Activated CD4-positive, alpha-beta T cell treated with anti-CD3 and anti-CD28 coated beads for 36 hours (primary cell): ENCODE measurements at places on chromosomes 11 and 22. TPM values are rescaled to one million over a fixed set of nuclear protein-coding genes. Genes with fewer than 3 reads are reported as not detected.

Gene OR51B4
- total RNA-seq: not detected

DNA sequence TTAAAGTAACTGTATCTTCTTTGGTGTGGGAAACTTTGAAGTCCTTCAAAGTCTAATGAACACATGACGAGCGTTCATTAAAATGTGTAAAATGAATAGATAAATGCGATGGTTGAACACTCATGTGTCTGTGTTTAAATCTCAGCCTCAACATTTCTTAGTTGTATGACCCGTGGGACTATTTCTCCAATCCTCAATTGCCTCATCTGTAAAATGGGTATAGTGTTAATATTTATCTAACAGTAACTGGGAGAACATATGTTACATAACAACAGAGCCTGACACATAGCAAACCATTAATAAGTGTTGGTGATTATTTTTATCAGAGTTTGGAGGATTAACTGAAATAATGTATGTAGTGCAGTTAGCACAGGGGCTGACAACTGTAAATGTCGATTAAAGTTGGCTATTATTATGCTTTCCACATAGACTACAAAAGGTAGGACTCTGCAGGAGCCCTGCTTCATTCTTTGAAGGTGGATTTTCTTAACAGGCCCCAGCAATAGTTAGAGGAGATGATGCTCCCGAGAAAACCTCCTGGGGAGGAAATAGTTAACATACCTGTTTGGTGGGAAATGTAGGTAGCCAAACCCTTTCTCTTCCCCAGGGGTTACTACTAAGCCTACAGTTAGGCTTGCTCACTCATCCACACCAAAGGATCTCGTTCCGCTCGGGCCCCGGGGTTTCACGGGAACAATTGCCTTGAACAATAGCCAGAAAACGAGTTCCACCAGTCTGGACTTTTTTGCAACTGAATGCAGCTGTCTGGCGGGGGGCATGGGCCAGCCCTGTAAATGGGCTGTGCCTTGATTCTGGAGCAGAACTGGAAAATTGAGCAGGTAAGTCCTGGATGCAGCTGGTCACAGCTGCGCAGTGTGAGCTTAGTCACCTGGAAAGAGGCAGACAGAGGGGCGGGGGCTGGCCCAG lies 133.4 kb downstream of the DBX1 start:
- H3K36me3 ChIP-seq: no peaks in the 10 kb centered on the region
- no peaks in the 10 kb centered on the region for H3K4me1 ChIP-seq
- H3K4me3 ChIP-seq: no peak overlapping the region

DNA sequence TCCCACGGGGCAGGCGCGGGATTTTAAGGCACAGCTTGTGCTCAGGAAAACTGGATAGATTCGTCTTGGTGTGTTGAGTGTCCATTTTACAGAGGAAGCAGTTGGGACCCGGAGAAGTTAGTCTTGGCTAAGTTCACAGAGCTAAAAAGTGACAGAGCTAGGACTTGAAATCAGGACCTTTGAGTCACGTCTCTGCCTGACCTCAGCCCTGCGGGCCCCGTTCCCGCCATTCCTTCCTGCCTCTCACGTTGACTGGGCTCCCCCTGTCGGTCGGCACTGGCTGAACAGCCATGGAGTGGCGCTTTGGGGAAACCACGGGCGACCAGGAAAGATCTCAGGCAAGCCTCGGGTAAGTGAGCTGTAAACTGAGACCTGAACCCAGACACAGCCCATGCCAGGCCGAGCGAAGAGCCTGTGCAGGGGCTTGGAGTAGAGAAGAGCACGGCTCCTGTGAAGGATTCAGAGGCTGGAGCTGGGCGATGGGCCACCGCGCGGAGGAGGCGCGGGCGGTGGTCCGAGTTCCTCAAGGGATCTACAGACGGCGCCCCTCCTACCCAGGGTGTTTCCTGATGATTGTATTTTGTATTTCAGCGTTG lies 54.1 kb downstream of the WNT11 start:
- H3K4me1 ChIP-seq: peaks cover 18% of the 10 kb centered on the region
- H3K4me3 ChIP-seq: peak overlapping the region; percentile 57
- peaks cover 16% of the 10 kb centered on the region for H3K27me3 ChIP-seq

- DNase-seq: no peak
- H3K36me3 ChIP-seq: peaks cover 22% of the 10 kb centered on the region
- H3K4me3 ChIP-seq: no peak overlapping the region
- H3K27ac ChIP-seq: no peak overlapping the region
Observed at GRCh38 chr11:75572744-75573143, 10.7 kb downstream of the SERPINH1 start.

DNA sequence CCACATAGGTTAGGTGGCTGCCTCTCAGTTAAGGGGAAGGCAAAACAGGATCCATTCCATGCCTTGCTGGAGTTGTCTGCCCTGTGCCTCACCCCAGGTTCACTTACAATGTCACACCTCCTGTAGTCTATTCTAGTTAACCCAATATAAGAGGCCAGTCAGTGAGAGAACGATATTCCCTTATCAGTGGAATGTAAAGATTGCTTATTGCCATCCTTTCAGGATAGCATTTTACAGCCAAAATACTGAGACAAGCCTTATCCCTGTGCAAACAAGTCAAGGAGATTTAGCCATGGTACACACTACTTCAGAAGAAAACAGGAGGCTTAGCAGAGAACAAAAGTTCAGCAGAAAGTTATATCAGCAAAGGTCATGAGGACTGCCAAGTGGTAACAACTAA lies 5.5 kb downstream of the CYP2R1 start:
- DNase-seq: no peak
- H3K4me3 ChIP-seq: no peak overlapping the region
- H3K4me1 ChIP-seq: peaks cover 45% of the 10 kb centered on the region
- H3K27ac ChIP-seq: no peak overlapping the region
- H3K36me3 ChIP-seq: peaks cover 20% of the 10 kb centered on the region

DNA sequence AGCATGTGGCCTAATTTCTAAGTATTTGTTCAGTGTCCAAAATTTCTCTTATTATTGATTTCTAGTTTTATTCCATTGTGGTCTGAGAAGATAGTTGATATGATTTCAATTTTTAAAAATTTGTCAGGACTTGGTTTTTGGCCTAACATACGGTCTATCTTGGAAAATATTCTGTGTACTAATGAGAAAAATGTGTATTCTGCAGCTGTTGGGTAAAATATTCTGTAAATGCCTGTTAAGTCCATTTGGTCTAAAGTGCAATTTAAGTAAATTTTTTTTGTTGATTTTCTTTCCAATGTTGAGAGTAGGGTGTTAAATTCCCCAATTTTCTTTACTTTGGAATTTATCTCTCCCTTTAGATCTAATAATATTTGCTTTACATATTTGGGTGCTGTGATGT lies 78.3 kb downstream of the TECTA start:
- peaks cover 13% of the 10 kb centered on the region for H3K36me3 ChIP-seq
- no peak for DNase-seq
- H3K4me3 ChIP-seq: no peak overlapping the region
- H3K27ac ChIP-seq: no peak overlapping the region
- peaks cover 2% of the 10 kb centered on the region for H3K27me3 ChIP-seq
- no peaks in the 10 kb centered on the region for H3K4me1 ChIP-seq

DNA sequence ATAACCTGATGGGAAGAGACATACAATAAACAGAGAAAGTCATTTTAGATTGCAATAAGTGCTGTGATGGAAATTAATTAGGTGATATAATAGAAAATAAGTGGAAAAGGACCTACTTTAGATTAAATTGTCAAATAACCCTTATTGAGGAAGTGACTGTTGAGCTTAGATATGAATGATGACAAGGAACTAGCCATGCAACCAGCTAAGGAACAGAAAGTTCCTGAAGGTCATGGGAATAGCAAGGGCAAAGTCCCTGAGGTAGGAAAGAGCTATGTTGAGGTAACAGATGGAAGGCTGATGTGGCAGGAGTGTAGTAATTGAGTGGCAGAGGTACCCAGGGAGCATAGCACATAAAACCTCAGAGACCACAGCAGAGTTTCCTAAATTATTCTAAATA lies 135.2 kb downstream of the WNT11 start:
- H3K4me1 ChIP-seq: peaks cover 5% of the 10 kb centered on the region
- H3K27me3 ChIP-seq: no peaks in the 10 kb centered on the region
- peaks cover 33% of the 10 kb centered on the region for H3K36me3 ChIP-seq
- H3K4me3 ChIP-seq: no peak overlapping the region
- no peak for DNase-seq

- H3K27me3 ChIP-seq: peaks cover 9% of the 10 kb centered on the region
- H3K36me3 ChIP-seq: no peaks in the 10 kb centered on the region
- DNase-seq: no peak
- H3K4me3 ChIP-seq: no peak overlapping the region
- H3K27ac ChIP-seq: no peak overlapping the region
Observed at GRCh38 chr22:29443861-29444792, 5.7 kb downstream of the RFPL1 start.

GRCh38 chr11:64717268-64717578 lies 5.8 kb downstream of the NRXN2 start:
- no peak overlapping the region for H3K27ac ChIP-seq
- no peak for DNase-seq
- no peak overlapping the region for H3K4me3 ChIP-seq
- peaks cover 59% of the 10 kb centered on the region for H3K27me3 ChIP-seq
- H3K36me3 ChIP-seq: no peaks in the 10 kb centered on the region
- H3K4me1 ChIP-seq: peaks cover 5% of the 10 kb centered on the region

DNA sequence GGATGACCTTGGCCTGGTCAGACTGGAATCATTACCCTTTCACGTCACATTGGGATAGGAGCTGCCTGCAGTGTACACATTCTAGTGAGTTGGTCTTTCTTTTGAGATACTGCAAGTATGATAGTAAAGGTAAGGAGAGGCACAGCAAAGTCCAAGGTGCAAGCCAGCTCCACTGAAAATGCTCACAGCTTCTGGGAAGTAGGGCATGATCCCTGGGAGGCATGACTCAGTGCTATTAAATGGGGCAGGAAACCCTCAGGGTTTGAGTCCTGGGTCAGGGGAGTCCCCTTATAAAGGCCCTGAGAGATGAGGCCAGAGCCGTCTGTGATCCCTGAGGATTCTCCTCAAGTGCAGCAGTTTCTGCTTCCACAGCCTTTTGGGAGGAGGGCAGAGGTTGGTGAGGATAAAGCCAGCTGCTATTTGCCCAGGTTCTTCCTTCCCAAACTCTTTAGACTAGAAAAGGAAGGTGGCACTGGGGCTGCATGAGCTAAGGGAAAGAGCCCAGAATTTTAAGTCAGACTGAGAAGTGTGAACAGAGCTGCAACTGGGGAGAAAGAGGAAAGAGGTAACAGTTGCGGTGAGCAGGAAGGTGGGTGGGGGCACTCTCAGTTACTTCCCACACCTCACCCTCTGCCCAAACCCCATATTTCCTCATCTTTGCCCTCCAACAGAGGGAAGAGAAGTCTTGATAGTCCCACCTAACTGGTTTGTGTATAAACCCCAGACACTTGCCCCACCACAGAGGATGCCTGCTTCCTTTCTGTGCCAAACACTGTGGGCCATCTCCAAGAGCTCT lies 14.4 kb upstream of the OR52K1 start:
- H3K27ac ChIP-seq: no peak overlapping the region
- H3K4me1 ChIP-seq: no peaks in the 10 kb centered on the region
- H3K4me3 ChIP-seq: no peak overlapping the region
- H3K36me3 ChIP-seq: no peaks in the 10 kb centered on the region
- H3K27me3 ChIP-seq: peaks cover 6% of the 10 kb centered on the region

- H3K4me3 ChIP-seq: no peak overlapping the region
- H3K4me1 ChIP-seq: no peaks in the 10 kb centered on the region
- DNase-seq: no peak
- peaks cover 5% of the 10 kb centered on the region for H3K27me3 ChIP-seq
Observed at GRCh38 chr11:83625336-83625735, 339.2 kb upstream of the CCDC90B start.

DNA sequence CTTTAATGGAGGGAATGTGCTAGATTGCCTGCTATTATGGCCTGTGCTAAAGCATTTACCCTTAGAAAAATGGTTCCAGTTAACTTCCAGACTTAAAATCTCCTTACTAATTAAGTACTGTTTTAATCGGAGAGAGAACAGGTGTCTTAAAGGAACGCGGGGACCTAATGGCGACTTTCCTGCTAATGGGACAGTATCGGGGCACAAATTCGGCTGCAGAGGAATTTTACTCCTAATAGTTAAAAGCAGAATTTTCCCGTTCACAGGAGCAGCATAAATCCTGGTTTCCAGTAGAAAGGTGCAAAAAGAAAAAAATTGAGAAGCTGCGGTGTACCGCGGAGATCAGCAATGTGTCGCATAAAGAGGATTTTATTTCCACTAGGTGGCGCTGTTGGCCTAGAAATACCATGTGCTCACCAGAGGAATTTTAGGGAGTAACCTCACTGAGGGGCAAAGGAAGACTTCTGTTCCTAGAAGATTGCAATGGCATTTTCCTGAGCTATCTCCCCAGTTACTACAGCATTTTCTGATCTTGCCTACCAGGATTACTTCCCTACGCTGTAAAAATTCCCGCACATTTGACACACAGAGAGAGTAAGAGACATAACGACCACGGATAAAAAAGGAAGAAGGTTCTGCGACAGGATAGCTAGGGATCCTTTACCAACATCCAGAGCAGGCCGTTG lies 44.5 kb downstream of the ZNF280B start:
- H3K36me3 ChIP-seq: peaks cover under 1% of the 10 kb centered on the region
- no peaks in the 10 kb centered on the region for H3K4me1 ChIP-seq

- H3K27me3 ChIP-seq: peaks cover 18% of the 10 kb centered on the region
- no peak overlapping the region for H3K27ac ChIP-seq
- no peak overlapping the region for H3K4me3 ChIP-seq
- H3K4me1 ChIP-seq: no peaks in the 10 kb centered on the region
Observed at GRCh38 chr11:125072961-125073590, 10.0 kb downstream of the SLC37A2 start.

DNA sequence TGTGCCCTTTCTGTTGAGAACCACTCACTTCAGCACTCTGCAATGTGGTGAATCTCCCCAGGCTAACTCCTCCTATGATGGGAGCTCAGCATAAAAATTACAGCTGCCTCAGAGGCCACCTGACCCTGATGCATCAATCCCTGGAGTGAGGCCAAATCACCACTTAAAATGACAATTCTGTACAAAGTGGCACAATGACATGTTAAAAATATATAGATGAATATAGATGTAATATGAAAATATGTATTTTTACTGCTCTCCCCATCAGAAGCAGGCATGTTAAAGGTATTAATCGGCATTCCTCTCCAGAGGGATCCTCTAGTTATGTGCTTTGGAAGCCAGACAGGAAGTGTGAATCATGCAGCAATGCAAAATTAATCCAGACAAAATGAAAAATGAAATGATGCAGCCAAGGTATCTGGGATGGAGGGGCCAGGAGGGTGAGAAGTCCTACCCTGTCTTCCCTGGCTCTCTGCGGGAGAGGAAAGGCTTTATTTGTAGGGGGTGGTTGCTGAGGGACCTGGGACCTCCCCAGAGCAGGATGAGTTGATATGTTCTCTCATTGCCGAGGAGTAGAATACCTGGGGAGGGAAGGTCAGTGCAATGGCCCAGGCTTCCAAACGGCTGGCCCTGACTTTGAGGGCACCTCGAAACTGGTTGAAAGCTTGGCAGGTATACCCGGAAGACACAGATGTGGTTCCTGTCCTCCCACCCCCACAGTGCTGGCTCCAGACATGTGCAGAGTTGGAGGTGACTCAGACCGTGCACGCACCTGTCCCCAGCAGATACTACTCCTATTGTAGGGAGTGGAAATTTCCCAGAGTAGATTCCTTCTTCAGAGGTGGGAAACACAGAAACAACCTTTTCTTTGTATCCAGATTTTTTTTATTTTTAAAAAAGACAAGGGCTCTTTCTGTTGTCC lies 347.9 kb upstream of the NCAM1 start:
- no peaks in the 10 kb centered on the region for H3K4me1 ChIP-seq
- peaks cover 8% of the 10 kb centered on the region for H3K27me3 ChIP-seq
- no peaks in the 10 kb centered on the region for H3K36me3 ChIP-seq
